ENCODE measurements at places on chromosomes 3 and 15.

- no peak for DNase-seq
These were observed 39.6 kb upstream of the LAMP3 start for GRCh38 chr3:183202004-183202722.

DNA sequence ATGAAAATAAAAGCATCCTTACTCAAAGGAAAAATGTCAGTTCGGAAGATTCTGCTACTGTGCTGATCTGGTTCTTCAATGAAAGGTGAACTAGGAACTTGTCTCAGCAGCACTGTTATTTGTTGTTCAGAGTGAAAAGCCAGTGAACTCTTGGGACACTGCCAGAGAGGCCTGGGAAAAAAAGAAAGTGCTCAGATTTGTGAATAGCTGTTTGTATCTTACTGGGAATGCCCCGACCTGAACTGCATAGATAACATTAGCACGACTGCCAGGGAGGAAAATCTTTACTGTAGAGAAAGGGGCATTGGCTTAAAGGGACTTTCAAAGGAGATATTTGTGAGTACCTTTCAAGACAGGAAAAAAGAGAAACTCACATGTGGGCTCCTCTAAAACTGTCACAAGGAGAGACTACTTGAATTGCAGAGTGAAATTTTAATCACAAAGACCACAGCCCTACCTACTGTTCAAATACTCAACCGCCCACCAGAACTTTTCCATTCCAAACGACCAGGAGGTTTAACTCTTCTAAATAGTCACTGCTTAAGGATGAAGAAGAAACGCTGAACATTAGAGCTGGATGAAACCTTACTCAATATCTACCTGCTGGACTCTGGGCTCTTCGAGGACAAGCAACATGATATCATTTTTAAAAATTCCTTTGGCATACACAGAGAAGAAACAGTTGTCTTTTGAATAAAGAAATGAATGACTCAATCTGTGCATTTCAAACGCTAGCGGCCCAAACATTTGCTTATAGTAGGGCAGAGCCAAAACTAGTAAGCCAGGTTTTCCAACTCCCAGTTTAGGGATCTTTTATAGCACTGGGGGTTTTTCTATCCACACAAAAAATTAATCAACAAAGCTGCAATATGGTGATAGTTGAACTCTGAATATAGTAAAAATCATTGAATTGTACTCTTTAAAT, 13.4 kb downstream of the TAMM41 start:
- no peak for DNase-seq

GRCh38 chr15:51025454-51025846, 69.3 kb downstream of the TNFAIP8L3 start:
- no peak for DNase-seq

GRCh38 chr3:67620869-67621268, 33.5 kb downstream of the SUCLG2 start:
- DNase-seq, result no peak

DNA sequence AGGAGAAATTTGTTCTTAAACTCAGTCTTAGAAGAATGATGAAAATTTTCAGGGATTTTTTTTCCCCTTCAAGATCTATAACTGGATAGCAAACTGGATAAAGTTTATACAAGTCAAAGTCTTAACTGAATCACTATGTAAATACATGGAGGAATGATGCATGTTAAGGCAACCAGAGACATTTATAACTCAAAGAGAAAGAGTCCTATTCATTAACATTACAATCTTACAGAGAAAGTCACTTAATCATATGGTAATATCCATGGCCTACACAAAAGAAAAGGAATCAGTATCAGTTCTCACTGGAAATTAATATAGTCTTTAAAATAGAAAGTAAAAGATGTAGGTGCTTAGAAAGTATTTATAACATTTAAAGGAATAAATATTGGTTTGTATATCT, 869.1 kb downstream of the TBL1XR1 start:
- no peak for DNase-seq

DNA sequence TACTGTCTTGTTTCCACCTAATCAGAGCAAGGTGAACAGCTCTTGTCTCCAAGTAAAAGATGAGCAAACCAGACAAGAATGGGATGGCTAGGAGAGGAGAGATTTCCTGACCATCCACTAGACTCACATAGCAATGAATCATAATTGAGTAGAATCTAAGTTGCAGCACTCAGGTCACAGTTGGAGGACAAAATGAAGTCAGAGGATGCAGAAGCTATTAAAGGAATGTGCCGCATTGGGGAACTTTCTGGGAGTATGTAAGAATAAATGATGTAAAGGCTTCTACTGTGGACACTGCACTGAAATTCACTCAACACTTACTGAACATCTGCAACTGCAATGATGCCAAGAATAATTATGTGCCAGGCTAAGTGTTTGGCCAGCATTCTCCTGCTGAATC, 217.4 kb upstream of the WNT5A start:
- DNase-seq, result no peak

GRCh38 chr3:183359036-183359435, 69.4 kb downstream of the MCF2L2 start:
- no peak for DNase-seq

GRCh38 chr3:114427285-114428043, 133.6 kb downstream of the TIGIT start:
- DNase-seq, result no peak

DNA sequence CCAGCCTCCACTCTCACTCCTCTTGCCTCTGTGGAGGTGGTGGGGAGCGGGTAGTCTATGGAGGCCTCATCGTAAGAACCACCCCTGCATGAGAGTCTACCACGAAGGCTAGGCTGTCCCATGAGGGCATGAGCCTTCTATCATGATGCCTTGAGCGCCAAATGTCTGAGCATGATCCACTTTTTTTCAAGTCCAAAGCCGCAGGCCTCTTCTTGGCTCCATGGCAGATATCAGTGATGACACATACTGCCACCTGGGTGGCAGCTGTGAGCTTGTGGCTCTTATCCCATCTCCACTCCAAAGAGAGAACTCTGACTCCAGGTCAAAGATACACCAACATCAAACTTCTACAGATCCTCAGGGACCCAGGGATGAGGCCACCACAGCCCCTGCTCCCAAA, 13.5 kb downstream of the POC1A start:
- no peak for DNase-seq

DNA sequence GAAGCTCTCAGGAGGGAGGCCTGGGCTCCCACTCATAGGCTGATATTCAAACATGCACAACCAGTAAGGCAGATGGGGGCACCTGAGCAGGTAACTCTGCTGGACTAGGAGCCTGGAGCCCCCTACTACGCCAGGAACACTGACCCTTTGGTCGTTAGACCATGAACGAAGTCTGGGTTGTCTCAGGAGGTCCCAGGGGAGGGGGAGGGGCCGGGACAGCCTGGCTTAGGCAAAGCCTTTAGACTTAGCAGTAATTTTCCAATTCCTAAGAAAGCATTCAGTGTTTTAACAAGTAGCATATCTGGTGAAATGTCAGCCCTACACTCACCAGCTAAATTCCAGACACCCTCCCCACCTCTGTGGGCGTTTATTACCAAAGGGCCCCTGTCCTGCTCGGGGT, 67.4 kb upstream of the ST8SIA2 start:
- no peak for DNase-seq
